ENCODE measurements at places on chromosomes 12 and 14. TPM values are rescaled to one million over a fixed set of nuclear protein-coding genes. Genes with fewer than 3 reads are reported as not detected.
A peak's percentile ranks its signal among the peaks of the same experiment; 100 is the strongest.

The REP15 gene
- 1.2 TPM for total RNA-seq

DNA sequence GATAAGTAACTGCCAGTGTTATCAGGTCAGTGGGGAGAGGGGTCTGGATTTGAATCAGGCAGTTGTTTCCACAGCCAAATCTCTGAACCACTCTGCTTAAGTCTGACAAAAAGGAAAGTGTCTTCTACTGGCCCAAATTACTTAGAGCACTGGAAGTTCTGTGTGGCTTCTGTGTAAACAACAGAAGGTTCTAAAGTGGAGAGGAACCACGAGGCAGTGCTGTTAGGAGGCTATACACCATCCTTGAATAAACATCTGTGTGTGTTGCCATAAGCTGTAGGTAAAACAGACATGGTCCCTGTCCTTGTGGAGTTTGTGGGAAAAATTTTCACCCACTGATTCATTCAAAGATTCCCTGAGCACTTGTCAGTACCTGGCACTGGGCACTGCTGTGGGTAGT is 50.0 kb downstream of the GALNT4 start:
- no peak for DNase-seq

- DNase-seq: no peak
Measured at GRCh38 chr14:77296155-77296554, 24.5 kb downstream of the POMT2 start.

The MGAT4C gene
- not detected for total RNA-seq

DNA sequence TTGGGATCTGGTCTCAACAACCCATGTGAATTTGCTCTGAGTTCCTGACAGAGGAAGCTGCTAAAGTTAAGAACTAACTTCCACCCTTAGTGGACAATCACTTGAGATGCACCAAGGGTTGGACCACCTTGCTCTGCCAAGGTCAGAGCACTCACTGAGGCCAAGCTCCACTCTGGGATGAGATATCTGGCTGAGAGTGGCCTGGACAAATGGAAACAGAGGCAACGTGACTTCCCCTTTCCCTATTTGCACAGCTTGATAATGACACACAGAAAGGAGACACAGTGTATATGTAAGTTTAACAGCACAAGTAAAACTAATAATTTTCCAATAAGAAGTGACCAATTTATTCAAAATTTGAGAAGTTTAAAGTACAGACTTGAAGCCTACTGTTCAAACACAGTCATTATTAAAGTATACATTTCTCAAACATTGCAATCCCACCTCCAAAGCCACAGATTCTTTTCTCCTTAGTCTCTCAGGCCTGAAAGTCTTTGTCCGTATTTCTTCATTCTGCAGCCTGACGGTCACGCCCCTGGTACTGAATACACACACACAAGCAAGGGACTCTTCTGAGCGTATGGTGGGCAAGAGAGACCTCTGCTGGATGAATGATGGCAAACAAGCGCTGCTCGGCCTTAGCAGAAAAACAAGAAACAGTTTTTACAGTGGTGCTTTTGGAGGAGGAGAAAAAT is 28.6 kb downstream of the TMEM30B start:
- peak; percentile 79 for DNase-seq

The TNFRSF1A gene
- total RNA-seq: 181 TPM

DNA sequence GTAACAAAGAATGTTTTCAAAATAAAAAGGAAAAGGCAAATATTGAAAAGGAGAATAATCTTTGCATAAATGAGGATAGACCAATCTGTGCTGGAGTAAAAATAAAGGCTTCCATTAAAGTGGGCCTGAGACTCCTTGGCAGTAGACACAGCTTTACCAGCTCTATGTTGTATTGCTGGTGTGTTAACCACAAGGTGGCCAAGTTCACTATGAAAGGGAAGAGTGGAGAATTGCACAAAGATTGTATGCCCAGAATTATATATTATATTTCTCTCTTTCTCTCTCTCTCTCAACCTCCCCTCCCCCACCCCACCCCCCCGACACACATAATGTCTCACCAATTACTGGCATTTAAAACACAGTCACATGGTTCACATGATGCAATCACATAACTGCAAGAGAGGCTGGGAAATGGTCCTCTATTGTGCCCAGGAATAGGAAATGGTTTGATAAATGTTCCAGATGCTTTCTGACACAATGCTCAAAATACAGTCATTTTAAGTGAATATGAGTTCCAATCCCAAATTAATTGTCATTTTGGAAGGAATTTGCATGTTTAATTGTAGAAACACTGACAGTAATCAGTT is 222.6 kb upstream of the SYT1 start:
- no peak for DNase-seq

- DNase-seq: peak; percentile 68
Measured at GRCh38 chr12:13223179-13223804, 26.8 kb downstream of the EMP1 start.

DNA sequence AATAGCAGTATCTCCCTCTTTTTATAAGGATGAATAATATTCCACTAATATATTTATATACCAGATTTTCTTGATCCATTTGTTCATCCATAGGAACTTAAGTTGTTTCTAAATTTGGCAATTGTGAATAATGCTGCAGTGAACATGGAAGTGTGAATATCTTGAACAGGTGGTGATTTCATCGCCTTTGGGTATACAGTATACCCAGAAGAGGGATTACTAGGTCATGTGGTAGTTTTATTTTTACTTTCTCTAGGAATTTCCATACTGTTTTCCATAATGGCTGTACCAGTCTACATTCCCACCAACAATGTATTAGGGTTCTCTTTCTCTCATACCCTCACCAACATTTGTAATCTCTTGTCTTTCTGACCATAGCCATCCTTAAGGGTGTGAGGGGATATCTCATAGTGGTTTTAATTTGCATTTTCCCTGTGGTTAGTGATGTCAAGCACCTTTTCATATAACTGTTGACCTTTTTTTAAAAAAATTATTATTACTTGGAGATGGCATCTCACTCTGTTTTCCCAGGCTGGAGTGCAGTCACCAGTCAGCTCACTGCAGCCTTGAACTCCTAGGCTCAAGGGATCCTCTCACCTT is 20.5 kb downstream of the PPHLN1 start:
- DNase-seq: no peak

GRCh38 chr14:37221073-37221472 is 23.3 kb downstream of the MIPOL1 start:
- no peak for DNase-seq

GRCh38 chr12:107131832-107132616 is 38.7 kb upstream of the CRY1 start:
- no peak for DNase-seq

- no peak for DNase-seq
Measured at GRCh38 chr14:80216818-80217217, 5.5 kb upstream of the DIO2 start.

GRCh38 chr12:26195250-26195640 is at the start of gene SSPN:
TSS of gene SSPN (plus strand) at chr12:26195573. CDS start at chr12:26195673, 100 bp downstream.
- no peak for DNase-seq

The GALNT8 gene
- total RNA-seq: not detected

DNA sequence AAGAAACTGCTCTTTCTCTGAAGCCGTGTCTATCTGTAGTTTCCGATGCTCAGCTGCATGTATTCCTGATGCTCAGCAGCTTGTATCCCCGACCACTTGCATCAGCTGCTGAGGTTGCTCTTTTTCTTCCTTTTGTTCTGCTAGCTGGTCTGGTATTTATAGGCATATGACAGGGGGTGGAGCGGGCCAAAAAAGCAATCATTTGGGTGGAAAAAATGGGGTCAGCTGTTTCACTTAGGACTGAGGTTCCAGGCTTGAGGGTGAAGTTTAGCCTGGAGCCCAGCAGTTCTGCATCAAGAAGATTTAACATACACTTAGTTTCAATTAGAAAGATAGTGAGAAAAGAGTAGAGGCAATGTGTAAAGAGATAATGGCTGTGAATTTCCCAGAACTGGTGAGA is 23.6 kb upstream of the AMN1 start:
- no peak for DNase-seq

The FBXO34 gene
- total RNA-seq: 12.9 TPM

- no peak for DNase-seq
Measured at GRCh38 chr12:72978999-72979398, 706.8 kb downstream of the TRHDE start.

GRCh38 chr12:68479896-68480291 is 130.8 kb upstream of the RAP1B start:
- DNase-seq: no peak

DNA sequence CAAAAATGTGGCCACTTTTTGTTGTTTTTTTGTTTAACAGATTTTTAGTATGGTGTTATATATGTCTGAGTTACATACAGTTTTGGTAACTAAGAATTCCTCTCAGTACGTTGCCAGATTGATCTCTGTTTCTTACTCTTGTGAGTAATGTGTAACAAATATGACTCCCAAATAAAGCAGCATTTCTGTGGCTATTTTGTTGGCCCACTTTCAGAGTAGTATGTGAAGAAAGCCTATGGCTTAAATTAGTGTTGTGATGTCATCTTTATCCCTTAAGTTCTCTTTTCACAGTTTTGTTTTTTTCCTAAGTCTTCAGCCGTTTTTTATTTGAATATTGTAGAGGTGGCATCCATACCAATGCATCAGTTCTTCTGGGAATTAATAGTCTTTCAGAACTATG is 10.7 kb downstream of the PCNX4 start:
- peak; percentile 10 for DNase-seq

- no peak for DNase-seq
Measured at GRCh38 chr12:64893961-64894360, 69.5 kb downstream of the TBC1D30 start.

DNA sequence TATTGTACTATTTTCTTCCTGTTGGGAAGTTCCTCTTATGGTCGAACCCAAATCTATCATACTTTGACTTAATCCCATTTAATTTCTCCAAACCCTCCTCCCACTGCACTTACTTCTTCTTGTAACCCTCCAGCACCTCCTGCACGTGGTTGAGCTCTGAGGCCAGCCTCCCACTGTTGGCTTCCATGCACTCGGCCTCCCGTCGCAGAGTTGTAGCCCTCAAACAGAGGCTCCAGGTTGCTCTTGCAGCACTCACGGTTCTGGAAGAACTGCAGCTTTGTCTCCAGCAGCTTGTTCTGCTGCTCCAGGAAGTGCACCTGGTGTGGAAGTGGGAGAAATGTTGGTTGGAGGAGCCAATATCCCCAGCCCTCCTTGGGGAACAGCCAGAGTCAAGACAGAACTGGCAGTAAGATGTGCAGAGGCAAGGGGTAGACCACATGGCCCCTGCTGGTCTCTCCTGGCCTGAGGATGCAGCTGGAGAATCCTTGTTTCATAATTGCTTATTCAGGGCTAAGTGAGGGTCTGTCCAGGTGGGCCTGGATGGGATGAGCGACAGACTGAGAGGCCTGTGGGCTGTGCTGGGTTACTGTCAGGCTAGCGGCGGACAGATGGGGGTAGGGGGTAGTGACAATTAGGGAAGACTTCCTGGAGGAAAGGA is 18.4 kb upstream of the KRT86 start:
- no peak for DNase-seq

The ADAM21 gene
- 1.7 TPM for total RNA-seq

DNA sequence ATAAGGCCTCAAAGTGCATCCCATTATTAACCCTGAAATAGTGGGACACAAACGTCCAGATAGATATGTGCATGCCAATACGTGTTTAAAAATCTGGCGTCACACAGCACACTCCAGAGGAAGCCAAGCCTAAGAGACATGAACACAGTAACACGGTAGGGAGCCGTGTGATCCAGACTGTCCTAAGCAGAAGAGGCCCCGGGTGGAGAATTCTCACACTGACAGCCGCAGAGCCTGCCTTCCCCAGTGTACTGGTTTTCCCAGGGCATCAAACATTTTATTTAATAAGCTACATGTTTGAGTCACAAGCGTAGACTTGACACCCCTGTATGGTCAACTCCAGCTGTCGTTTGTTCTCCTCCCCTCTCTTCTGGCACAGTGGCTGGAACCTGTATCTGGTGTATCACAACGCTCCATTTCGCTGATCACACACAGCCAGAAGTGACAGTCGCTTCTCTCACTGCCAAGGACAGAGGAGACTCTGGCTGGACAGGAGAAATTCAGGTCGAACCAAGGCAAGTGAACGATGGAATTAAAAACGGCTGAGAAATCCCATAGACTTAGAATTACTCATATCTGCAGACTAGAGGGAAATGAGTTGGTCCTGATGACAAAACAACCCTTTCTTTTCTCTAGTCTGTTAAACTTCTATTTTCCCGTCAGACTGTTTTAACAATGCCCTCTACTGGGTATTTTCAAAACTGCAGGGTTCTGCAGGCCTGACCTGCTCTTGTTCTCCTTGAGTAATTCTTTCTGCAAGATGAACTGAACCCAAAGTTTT is 359.9 kb downstream of the RGS6 start:
- DNase-seq: no peak

DNA sequence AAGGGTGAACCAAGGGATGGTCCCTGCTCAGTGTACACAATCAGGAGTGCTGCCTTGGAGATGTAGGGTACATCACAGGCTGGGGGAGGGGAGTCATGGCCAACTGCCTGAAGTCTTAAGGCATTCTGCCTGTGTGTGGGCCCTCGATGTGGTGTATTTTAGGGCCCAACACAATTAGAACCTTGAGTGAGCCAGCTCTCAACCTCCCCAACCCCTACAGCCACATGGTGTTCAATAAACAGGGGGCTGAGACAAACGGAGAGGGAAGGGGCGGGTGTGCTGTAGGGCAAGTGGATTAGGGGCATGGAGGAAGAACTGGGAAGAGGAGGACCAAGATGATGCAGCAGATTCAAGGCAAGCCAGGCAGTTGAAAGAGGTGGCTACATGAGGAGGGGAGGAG is 8.6 kb upstream of the CHD4 start:
- no peak for DNase-seq

DNA sequence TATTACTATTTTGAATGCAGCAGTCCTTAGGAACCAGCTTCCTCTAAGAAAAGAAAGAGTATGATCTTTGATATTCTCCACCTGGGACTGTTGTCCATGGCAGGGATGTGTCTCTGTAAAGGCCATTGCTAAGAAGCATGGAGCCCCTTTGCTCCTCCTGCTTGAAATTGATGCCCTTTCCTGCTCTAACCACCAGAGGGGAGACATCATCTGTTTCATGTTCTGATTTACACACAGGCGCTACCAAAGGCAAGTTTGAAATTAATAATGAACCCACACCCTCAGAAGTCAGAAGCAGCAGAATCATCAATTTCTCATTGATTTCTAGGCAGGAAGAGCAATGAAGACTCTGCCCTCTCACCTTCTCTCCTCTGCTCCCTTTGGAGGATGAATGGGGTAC is 253.8 kb downstream of the RMST start:
- no peak for DNase-seq

- DNase-seq: no peak
Measured at GRCh38 chr14:101620031-101620788, 58.9 kb downstream of the DIO3 start.

- DNase-seq: no peak
Measured at GRCh38 chr14:89409961-89410360, 7.1 kb downstream of the FOXN3 start.

DNA sequence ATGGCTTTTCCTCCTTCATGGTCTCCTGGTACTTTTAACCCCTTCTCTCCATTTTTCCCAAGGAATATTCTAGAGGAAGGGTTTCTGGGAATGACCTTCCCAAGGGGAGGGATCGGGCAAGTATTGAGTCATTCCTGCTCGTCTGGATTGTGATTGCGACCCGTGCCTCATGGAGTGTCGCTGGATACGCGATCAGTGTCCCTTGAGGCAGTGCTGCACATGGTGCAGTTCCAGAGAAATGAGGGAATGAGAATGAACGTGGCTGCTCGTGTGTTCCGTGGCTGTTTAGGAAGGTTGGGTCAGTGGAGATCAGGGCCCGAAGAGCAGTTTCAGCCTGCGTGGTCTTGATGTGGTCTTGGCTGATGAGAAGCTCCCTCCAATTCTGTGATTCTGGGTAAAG is 234.4 kb downstream of the CACNA1C start:
- no peak for DNase-seq

GRCh38 chr14:78383060-78383459 is 212.9 kb downstream of the NRXN3 start:
- no peak for DNase-seq

Measured in MG63 (cell line).